Inflammatory macrophage treated with lipopolysaccharide for 1 hour (primary cell): ENCODE measurements at places on chromosomes 2 and 18.

DNA sequence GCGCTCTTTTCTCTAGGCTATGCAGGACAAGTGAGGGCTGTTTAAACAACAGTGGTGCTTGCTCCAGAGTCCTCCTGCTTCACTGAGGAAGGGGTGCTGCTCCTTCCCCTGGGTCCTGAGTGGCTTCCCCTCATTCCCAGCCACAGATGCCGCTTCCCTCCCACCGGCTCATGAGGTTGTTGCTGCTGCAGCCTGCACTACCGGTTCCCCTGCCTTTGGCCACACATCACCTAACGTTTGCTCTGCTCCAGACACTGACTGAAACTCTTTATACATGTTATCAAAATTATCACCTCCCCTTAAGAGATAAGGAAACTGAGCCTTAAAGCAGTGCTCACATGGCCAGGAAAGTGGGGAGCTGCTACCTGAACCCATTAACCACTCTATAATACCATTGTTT lies 130.8 kb upstream of the LGALSL start:
- DNase-seq = no peak

- DNase-seq = peak; percentile 9
Observed at GRCh38 chr2:193584522-193584938, 1389.8 kb upstream of the TMEFF2 start.

DNA sequence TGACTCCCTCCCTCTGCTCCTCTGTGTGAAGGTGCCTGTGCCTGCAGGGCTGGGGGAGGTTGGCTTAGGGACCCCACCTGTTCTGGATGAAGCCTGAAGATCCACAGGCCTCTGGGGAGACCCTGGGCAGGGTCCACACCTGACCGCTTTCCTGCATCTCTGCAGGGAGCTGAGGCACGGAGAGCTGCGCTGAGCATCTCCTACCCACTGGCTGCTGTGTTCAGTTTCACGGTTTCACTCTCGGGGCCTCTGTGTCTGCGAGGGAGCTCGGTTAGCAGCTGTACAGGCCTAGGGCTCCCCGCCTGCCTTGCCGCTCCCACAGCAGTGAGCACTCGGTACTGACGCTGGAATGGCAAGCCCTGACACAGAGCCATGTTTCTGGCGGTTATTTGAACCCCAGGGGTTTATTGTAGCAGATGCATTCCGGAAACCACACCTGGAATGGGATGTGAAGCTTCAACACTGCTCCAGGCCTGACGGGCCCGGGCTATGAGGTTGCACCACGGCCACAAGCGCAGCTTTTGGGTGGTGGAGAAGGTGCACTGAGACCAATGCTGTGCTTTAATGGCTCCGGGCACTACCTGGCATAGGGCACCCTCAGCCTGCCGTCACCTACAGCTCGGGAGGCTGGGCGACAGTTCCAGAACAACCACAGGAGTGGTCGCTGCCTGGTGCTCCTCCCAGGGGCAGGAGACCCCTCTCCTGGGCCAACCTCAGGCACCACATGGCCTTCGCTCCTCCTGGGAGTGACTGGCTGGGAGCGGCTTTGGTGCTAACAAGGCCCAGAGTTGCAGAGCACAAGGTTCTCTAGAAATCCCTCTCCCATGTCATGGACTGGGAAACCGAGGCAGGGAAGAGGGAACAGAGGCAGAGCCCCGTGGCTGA lies 257.9 kb downstream of the NDUFA10 start:
- no peak for DNase-seq

DNA sequence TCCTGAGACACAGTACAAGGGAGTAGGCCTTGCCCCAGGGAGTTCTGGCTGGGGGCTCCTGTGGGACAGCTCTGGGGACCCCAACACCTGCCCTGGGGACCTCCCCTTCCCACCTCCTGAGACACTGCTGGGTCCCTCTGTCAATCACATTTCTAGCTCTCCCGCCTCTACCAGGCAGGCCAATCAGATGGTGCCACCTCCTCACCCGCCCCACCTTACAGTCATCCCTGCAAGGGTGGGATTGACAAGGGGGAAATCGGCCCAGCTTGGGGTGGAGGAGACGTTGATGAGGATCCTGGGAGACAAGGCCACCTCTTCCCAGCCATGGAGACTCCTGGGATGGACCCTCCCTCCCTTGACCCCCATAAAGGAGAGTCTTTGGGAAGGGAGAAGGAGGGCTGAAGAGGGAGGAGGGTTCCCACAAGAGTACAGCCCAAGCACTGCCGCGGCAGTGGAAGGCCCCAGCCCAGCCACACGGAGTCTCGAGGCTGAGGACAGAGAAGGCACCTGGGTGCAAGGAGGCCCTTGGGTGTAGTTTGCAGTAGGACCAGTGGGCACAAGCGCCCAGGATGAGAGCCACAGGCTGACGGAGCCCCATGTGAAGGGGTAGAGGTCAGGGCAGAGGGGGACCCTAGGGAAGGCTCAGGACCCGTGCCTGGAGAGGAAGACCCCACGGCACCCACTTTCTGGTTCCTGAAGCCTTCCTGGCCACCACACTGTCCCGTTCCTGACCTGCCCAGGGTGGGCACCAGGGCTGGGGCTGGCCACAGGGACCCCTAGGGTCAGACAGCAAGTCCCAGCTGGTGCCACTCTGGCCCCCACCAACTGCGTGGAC lies 109.9 kb upstream of the OTOS start:
- DNase-seq = no peak

DNA sequence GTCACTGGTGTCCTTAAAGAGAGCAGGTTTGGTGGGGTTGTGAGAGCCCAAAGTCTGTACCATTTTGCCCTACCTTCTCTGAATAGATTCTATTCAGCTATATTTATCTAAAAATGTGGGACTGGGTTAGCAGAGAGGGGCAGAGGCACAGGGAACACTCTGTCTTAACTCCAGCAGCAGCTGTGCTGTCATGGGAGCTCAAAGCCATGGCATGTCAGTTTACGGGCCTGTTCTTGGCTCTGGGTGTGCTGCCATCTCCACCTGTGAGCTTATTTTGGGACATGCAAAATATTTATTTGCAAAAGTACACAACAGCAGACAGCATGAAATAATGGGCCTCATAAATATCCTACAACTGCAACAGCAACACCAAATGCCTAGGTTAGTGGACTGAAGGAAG lies 129.6 kb upstream of the KCTD1 start:
- no peak for DNase-seq

DNA sequence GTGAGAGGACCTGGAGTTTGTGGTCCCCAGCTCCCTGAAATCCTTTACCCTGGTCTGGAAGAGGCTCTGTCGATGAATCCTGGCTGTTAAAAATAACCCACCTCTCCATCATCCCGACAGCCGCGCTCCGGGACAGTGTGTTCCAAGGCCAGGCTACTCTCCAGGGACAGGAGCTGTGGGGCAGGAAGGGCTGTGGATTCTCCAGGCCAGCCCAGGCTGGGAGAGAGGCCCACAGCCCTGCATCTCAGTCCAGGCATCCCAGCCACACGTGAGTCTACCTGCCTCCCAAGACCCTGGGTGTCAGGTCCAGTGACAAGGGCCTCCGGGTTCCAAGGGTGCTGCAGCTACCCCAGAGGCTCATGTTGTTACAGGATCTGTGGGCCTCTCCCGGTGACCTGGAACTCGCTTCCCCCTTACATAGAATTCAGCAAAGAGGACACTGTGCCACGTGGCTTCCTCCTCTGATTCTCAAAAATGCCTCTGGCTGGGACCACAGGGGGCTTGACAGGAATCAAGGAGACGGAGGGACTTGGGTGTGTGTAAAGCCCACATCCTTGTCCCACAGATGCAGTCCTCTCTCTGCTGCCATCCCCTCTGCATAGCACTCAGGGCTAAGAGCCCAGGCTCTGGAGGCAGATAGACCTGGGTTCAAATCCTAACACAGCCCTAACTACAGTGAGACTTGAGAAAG lies 17.3 kb downstream of the ADRA2B start:
- DNase-seq = no peak

DNA sequence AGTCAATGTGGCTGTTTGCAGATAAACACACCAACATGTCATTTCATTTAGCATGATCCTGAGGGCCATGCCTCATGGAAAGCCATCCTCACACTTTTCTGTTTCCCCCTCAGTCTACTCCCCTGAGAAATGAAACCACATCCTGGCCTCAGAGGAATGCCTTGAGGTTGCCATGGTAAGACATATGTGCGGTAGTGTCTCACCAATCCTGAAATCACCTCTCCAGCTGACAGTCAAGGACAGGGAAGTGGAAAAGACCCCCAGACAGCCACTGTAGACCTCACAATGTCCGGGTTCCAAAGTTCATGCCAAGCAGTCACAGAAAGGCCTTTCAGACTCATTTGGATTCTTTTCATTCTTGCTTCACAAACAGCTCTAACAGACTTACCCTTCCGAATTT lies 175.2 kb upstream of the PKDCC start:
- no peak for DNase-seq

DNA sequence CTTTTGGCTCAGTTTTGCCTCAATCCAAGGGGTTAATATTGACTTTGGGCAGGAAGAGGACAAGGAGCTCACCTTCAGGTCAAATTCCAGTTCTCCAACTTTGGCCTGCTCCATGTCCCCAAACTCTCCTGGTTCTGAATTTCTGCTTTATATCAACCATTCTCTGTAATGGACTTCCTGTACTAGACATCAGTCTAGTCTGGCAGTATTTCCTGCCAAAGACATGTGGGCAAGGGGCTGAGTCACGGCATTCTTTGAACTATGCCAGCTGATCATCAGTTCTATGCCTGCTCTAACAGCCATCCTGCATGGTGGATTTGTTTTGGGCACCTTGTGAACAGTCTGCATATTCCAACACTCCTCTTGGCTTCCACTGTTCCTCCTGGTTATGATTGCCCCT lies 199.4 kb downstream of the ZEB2 start:
- no peak for DNase-seq

GRCh38 chr2:42047488-42048298 lies at the start of gene PKDCC:
Gene PKDCC (plus strand): TSS chr2:42048021. CDS start chr2:42048200, 179 bp downstream.
- no peak for DNase-seq

DNA sequence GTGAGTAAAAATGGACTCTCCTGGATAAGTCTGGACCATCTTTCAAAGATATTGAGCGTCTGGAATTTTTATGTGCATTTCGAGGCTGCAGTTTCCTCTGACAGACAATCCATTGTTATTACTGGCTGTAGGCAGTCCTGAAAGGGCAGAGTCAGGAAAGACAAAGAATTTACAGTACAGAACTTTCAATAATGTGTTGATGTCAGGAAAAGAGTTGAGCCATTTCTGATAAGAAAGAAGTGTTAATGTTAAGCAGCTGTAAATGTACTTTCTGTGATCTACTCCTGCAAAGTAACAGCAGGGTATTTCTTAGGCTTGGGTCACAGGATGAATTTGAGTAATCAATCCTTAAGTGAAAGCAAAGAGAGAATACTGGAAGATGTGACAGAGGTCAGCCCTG lies 29.8 kb downstream of the TSPYL6 start:
- DNase-seq = no peak

DNA sequence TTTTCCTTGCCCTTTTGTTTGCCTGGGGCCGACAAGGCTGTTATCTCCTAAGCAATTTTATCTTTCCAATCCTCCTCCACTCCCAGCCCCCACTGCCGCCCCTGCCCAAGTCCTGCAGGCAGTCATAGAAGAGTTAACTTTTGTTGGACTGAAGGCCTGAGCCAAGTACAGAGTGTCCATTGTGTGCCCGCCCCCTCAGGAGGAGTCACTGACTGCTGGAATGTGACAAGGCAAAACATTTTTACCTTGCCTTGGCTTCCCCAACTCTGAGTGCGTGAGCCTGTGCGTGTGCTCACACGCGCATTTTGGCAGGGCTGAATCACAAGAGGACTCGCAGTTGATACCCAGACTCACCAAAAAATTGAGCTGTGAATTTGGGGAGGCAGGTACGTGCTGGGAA lies 16.2 kb downstream of the SETBP1 start:
- no peak for DNase-seq

GRCh38 chr2:12637754-12638153 lies 79.0 kb upstream of the TRIB2 start:
- DNase-seq = no peak

- DNase-seq = no peak
Observed at GRCh38 chr2:893311-893710, 57.3 kb upstream of the SNTG2 start.

DNA sequence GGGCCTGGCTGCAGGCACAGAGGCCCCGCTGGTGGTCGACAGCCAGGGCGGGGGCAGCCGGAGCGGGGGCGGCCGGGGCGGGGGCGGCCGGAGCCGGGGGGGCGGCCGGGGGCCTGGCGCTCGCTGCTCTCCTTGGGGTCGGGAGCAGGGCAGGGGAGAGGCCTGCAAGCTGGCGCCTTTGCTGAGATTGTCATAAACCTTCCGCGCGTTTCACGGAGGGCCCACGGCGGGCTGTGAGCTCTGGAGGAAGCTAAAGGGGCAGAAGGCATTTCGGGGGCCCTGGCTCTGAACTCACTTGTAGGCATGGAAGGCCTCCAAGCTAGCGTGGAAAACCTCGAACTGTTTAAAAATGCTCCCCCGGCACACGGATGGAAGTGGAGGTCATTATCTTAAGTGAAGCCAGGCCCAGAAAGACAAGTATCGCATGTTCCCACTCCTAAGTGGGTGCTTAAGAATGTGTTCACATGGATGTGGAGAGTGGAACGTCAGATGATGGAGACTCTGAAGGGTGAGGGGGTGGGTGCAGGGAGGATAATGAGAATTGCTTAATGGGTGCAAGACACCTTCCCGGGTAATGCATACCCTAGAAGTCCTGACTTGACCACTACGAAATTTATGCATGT lies 629 bp downstream of the PRELID3A start:
- DNase-seq = no peak

- no peak for DNase-seq
Observed at GRCh38 chr2:237509905-237510304, 22.9 kb downstream of the MLPH start.

DNA sequence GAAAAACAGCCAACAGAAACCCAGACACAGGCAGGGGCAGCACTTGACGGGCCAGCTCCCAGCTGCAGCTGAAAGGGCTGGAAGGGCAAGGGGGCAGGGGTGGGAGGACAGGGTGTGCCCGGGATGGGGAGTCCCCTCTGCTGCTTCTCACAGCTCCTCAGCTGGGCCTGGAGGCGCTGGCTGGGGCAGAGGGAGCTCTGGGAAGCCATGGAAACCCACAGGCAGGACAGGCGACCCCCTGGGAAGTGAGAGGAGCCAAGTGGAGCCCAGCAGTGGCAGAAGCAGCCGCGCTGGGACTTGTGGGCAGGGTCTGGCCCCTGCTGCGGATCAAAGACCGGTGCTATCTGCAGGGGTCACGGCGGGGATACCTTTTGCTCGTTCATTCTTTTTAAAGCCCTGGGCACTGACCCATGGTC lies 20.7 kb downstream of the OTOF start:
- DNase-seq = no peak
